ENCODE measurements at places on chromosomes 13 and 19.

DNA sequence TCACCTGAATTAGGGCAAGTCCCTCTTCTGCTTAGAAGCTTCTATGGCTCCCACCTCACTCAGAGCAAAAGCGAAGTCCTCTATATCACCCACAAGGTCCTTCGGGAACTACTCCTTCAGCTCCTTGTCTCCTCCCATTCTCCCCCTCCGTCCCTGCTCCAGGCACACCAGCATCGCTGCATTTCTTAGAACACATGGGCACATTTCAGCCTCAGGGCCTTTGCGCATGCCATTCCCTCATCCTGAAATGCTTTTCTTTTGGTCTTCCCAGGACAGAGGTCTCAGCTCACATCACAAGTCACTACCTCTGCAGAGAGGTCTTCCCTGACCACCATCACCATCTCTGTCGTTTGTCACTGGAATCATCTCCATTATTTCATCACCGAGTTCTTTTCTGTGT, 4.0 kb downstream of the S1PR5 start:
- DNase-seq: no peak

DNA sequence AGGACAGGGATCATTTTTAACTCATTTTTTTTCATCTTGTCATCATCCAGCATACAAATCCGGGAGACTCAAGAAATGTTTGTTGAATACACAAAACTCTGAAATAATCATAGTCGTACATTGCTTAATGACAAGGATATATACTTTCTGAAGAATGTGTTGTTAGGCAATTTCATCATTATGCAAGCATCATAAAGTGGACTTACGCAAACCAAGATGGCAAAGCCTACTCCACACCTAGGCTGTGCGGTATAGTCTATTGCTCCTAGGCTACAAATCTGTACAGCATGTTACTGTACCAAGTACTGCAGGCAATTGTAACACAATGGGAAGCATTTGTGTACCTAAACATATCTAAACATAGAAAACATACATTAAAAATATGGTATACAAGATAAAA, 264.1 kb downstream of the TSHZ3 start:
- DNase-seq: no peak

DNA sequence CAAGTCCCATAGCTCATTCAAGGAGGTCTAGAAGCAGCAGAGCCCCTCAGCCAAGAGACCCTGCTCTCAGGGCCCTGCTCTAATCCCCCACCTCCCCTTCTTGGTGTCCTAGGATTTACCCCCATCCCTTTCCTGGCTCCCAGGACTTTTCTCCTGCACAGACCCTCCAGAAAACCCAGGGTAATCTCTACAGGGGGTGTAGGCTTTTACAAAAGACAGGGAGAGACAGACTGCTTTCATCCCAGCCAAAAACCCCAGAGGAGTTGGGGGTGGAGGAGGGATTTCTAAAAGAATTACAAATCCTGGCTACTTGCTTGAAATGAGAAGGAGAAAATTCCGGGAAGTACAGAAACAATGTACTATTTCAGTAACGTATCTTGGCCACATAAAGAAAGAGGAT, 133.3 kb downstream of the TNFSF13B start:
- no peak for DNase-seq

DNA sequence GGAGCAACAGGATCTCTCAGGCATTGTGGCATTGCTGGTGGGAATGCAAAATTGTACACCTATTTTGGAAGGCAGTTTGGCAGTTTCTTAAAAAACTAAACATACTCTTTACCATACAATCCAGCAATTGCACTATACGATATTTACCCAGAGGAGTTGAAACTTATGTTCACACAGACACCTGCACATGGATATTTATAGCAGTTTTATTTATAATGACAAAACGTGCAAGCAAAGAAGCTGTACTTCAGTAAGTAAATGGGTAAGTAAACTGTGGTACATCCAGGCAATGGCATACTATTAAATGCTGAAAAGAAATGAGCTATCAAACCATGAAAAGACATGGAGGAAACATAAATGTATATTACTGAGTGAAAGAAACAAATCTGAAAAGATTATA, 71.6 kb upstream of the UBAC2 start:
- DNase-seq: no peak

GRCh38 chr13:50580684-50581305, 262.7 kb downstream of the DLEU7 start:
- no peak for DNase-seq

GRCh38 chr13:76645632-76646031, 240.6 kb downstream of the KCTD12 start:
- DNase-seq: no peak

GRCh38 chr19:7661744-7662538, 6.9 kb upstream of the RETN start:
- no peak for DNase-seq
